ENCODE measurements at places on chromosomes 16 and 17. TPM values are rescaled to one million over a fixed set of nuclear protein-coding genes. Genes with fewer than 3 reads are reported as not detected.

The LAT gene
- 1.9 TPM for total RNA-seq

The KRTAP16-1 gene
- not detected for total RNA-seq

The SPAG7 gene
- total RNA-seq = 104 TPM

DNA sequence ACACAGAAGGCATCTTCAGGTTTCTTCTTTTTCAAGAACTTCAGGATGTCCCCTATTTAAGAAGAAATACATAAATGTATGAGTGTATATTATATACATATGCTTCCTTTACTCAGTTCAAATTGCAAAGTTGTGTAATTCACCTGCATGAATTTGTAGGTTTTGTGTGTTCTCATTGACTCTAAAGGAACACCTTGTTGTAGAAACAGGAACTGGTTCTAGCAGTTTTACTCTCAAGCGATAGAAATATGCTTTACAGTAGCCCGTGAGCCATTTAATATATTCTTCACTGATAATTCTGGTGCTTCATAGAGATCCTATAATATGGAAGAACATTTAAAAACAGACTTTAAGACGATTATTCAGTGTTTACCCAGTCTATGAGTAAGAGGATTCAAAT lies 53.3 kb upstream of the LRRC37A3 start:
- DNase-seq = no peak

The CDH15 gene
- 53.1 TPM for total RNA-seq
